ENCODE measurements at places on chromosomes 13 and 19.

GRCh38 chr19:2783781-2784145 is 690 bp upstream of the SGTA start:
- no peak for DNase-seq

DNA sequence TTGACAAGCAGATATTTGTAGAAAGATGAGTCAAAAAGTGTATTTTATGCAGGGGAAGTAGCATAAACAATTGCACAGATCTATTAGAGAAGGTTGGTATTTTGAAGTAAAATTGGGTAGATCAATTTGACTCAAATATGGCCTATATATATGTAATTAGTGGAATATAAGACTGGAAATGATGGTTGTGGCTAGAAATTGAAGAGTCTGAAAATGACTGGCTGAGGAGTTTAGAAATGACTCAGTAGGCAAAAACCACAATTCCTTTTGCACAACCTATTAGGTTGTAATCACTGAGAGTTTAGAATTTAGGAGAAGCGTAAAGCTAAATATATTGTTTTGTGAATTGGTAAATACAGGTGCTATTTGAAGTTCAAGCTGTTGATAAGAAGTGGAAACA is 622.6 kb upstream of the PCDH20 start:
- DNase-seq, result peak; percentile 5

DNA sequence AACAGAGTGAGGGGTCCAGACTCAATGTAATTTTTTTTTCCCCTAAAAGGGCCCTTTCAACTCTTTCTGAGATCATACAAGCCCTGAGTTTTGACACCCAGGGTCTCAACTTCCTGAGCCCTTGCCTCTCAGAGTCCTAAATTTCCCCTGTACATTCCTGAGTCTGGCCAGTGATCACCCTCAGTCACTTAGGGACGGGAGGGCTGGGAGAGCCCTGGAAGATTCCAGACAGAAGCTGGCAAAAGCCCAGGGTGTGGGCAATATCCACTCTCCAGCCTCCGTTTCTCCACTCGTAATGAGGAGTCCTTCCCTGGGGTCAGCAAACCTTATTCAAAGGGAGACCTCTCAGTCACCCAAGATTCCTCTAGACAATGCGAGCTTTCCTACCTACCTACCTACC is 1.6 kb downstream of the PPP1R13L start:
- DNase-seq, result no peak

DNA sequence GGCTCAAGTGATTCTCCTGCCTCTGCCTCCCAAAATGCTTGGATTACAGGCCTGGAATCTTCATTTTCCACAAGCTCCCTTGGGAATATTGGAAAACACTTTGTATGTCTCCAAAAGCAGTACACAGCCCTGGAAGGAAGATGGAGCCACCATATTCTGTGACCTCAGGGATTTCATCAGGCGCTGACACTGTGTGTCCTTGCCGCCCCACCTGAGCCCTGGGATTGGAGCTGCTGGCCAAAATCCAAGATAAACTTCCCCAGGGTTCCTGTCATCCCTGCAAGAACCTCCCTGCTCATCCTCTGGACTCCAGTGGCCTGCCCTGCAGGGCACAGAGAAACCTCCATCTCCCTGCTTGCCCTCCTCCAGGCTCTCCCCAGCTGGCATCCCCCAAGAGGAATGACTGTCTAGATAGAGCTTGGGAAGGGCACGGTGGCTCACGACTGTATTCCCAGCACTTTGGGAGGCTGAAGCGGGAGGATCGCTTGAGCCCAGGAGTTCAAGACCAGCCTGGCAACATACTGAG is 1.3 kb upstream of the GNG7 start:
- DNase-seq, result no peak

DNA sequence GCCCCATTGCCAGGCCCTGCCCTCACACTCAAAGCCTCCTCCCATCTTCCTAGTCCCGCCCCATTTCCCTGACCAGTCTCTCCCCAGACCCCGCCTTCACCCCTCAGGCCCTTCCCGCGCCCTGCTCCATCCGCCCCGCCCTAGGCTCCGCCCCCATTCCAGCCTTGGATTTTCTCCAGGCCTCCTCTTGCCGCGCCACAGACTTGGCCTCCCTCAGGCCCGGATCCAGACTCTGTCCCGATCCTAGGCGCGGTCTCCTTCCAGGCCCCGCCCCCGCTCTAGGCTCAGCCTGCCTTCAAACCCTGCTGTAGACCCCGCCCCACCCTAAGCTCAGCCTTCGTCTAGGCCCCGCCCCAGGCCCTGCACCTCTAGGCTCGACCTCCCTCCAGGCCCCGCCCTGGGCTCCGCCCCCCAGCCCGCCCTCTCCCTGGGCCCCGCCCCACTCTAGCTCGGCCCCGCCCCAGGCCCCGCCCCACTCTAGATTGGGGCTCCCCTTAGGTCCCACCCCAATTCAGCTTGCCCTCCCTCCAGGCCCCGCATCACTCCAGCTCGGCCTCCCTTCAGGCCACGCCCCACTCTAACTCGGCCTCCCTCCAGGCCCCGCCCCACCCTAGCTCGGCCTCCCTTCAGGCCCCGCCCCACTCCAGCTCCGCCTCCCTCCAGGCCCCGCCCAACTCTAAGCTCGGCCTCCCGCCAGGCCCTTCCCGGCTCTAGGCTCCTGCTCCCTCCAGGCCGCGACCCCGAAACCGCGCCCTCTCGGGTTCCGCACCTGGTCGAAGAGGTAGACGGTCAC is 18.5 kb downstream of the LMTK3 start:
- DNase-seq, result peak; percentile 90

DNA sequence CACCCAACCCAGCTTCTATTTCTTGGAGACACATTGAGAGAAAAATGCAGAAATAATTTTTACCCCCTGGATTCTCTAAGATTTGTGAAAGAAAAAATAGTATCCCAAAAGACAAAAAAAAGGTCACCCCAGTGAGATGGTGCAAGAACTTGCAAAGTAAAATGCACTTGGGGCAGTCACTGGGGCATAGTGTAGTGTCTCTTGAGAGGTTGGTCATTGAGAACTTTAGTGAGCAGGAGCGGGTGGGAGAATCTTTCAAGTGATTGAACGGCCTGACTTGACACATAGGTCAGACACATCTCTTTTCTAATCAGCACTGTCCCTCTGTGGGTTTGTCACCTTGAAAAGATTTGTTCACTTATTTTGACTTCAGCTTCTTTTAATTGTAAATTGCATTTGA is 2.4 kb downstream of the ZNF85 start:
- no peak for DNase-seq

DNA sequence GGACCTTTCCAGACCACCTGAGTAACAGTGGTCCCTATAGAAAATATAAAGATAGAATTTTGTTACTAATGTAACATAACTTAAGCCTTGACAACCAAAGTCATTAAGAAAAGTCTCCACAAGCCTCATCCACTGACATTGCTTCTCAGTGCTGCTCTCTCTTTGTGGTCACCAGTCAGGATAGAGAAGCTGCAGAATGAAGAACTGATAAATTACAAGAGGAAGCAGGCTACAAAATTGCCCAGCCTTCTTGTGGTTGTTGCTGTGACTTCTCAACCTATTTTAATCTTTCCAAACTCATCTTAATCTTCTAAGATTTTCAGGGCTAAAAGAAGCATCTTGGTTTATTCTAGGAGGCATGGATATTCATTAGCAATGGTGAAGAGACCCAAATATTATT is 343.8 kb downstream of the MZT1 start:
- DNase-seq, result no peak

Measured in fibroblast of lung (primary cell).